ENCODE measurements at places on chromosomes 7 and 10.
A peak's percentile ranks its signal among the peaks of the same experiment; 100 is the strongest.

DNA sequence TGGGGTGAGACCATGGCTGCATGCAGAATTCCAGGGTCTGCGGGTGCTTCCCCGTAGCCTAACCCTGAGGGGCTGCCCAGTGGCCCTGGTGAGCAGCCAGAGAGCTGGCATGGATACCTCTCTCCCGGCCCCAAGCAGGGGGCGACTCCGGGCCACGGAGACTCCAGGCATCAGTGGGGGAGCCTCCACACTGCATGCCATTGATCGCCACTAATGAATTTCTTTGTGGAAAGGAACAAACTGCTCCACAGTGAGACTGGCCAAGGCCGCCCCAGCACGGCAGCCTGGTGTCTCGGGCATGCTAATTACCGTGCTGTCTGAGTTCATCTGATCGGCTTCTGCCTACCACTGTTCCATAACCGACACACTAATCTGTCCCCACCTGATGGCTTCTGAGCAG, 184.4 kb downstream of the GRID1 start:
- no peak for DNase-seq

GRCh38 chr7:116169060-116169459, 41.3 kb upstream of the TES start:
- no peak for DNase-seq

- no peak for DNase-seq
Observed at GRCh38 chr10:48296576-48297098, 9.8 kb upstream of the MAPK8 start.

- DNase-seq, result no peak
Observed at GRCh38 chr7:158422196-158422886, 165.3 kb downstream of the PTPRN2 start.

DNA sequence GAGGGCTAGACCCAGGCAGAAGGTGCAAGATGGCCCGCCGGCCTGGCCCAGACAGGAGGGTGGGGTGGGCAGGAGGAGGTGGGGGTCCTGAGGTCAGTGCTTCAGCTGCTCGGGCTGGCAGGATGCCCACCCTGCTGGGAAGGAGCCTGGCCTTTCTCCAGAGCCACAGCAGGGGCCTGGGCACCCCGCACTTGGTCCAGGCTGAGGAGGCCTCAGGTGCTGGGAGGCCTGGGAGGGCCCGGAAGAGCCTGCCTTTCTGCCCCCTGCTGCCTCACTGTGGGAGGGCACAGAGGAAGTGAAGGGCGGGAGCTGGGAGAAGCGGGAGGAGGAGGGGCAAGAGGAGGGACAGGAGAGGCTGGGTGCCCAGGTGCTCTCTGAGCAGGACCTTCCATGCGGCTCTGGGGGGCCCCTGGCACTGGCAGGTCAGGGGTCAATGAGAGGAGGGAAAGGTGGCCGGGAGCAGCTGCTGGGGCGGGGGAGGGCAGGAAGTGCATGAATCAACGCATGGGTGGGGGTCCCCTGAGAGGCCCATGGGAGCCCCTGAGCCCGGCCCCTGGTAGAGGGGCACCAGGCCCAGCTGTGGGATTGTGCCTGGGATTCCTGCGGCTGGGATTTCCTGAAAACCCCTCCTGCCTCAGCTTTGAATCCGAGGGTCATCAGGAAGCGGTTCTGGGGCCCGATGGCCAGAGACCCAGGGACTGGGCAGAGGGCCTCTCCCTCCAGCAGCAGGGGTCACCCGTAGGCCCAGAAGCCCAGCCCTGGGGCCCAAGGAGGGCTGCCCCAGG, 49.9 kb downstream of the PWWP2B start:
- DNase-seq, result peak; percentile 34

DNA sequence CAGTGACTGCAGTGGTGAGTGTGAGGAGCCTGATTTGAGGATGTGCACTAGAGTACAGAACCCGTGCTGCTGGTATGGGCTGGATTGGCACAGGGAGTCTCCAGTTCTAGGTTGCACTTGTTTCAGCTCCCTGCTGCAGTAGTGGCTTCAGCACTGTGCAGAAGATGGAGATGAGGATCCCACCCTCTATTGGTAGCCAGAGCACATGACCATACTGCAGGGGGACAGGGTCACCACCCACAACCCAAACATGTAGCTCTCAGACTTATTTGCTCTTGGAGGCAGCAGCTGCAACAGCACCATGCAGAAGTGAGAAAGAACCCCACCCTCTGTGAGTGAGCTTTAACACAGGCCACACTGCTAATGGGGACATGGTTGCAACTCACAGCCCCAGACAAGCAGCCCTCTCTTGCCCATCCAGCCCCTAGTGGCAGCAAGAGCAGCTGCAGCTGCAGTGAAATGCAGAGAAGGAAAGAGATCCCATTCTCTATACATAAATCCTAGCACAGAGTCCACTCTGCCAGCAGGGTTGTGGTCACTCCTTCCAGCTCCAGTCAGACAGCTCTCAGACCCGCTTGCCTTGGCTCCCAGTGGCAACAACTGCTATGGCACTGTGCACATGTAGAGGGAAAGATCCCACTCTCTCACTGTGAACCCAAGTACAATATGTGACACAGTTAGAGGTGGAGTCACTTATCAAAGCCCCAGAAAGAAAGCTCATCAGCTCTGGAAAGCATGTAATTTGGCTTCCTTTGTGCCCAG, 51.4 kb upstream of the SCIN start:
- no peak for DNase-seq

DNA sequence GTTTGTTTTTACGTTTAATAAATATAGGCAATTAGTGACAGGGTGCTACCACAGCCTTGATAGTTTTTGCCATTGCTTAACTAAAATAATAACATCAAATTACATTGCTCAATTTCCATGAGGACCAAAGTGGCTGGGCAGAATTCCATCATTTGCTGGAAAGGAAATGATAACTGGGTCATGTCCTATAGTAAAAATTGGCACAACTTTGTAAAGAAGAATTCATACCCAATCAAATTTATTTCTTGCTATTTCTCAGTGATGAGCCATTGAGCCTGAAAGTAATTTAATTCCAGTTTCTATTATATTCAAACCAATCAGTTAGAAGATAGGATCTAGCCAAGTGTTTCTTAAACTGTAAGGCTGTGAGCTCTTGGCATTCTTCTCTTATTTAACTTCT, 102.2 kb upstream of the CTTNBP2 start:
- DNase-seq, result no peak

GRCh38 chr7:82375713-82376112, 67.9 kb downstream of the CACNA2D1 start:
- no peak for DNase-seq

- peak; percentile 94 for DNase-seq
Observed at GRCh38 chr7:76317782-76318487, 15.5 kb downstream of the HSPB1 start.

- DNase-seq, result peak; percentile 30
Observed at GRCh38 chr7:55573234-55573900, 1.1 kb upstream of the VOPP1 start.

- DNase-seq, result no peak
Observed at GRCh38 chr7:134255814-134256213, 60.9 kb downstream of the SLC35B4 start.
